Stimulated activated CD8-positive, alpha-beta memory T cell treated with anti-CD3 and anti-CD28 coated beads, Interleukin-7, amount 100 ng/mL, for 1 hour (primary cell): ENCODE measurements at places on chromosomes 3 and 15.

DNA sequence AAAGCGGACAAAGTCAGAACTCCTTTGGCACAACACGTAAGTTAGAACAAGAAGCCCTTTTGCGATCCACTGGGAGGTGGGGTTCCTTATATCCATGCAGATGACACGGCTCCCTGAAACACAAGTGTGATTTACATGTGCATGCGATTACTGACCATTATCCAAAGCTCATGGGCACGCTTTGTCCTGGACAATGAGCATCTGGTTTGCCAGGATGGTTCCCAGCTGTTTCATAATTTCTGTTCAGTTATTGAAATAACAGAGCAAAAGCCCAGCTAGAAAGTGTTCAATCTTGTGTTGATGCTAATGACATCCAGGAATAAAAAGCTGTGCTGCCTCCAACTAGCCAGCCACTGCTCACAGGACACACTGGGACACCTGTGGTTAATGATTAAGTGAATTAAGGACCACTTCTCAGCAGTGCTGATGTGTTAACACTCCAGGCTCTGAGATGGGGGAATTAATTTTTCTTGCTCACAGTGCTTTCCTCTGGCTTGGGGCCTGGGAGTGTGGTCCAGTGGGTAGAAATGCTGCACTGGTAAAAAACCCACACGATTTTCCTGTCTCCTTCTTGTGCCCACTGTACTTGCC lies 123.1 kb upstream of the SLC2A2 start:
- no peak for DNase-seq

DNA sequence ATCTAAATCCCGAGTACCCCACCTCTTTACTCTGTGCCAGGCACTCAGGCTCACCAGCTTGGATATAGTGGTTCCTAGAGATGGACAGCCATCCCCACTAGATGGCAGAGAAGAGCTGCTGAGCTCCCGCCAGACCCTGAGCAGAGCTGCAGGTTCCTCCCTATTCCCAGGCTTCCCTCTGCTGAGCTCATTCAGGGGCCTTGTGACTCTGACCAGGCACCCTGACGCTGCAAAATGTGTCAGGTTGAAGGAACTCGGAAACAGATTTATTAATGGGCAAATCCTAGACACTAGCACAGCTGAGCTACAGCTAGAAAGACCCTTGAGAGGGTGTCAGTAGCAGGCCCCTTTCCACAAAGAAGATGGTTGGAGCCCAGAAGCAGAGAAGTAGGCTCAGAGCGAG lies 38.2 kb upstream of the RHO start:
- peak; percentile 20 for DNase-seq

GRCh38 chr3:8445861-8446260 lies 55.8 kb upstream of the LMCD1 start:
- DNase-seq: no peak

GRCh38 chr15:82536409-82537350 lies 3.6 kb downstream of the RPS17 start:
- no peak for DNase-seq

DNA sequence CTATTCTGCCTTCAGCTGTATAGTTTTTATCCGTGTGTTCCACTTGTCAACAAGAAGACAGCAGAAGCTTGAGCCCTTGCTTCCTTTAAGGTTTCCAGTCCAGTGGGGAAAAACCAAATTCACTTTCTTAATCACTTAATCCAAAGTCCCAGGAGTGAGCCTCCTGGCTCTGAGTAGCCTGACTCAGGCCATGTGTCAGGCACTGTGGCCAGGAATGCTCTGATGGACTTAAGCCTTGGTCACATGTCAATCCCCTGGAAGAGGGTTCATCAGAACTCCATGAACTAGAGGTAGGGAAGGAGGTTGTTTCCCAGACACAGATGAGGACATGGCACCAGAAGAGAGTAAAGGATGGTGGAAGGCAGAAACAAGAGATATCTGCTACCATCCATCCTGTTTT lies 8.8 kb downstream of the VIPR1 start:
- DNase-seq: no peak

GRCh38 chr3:172749230-172749965 lies 1.1 kb upstream of the ECT2 start:
- no peak for DNase-seq

DNA sequence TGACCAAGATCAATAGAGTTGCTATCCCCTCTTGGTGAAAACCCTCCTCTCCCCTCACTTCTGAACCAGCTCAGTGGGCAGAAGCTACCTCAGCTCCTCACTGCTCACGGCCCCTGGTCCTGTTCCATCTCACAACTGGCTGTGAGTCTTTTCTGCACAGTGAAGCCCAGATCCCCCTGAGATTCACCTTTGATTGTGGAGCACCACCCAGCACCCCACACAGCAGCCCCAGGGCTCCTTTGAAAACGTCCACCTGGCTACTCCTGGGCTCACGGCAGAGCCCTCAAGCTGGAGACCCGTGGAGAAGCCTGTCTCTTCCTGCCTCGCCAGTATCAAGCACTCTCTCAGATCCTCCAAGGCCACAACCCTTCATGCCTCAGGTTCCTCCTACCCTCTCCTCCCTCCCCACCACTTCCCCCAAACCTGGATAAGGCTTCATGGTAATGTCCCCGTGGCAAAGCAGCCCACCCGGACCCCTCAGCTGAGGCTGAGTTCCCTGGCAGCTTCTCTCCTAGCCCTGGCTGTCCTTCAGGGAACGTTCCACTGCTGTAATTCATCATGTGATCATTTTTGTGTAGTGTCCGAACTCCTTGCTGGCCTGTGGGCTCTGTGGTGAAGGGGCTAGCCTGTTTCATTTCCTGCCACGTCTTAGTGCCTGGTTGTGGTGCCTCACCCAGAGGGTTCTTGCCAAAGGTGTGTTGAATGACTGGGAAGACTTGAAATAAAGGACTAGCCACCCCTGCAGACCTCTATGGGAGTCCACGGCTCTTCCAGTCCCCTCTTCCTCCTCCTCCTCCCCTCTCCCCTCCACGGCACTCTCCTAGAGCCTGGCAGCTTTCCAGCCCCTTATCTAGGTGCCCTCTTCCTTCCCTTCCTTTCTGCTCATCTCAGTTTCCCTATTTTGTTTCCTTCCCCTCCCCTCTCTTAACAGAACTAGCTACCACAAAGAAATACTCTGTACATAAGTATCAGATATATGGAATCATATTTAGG lies 44.5 kb downstream of the KY start:
- DNase-seq: no peak

DNA sequence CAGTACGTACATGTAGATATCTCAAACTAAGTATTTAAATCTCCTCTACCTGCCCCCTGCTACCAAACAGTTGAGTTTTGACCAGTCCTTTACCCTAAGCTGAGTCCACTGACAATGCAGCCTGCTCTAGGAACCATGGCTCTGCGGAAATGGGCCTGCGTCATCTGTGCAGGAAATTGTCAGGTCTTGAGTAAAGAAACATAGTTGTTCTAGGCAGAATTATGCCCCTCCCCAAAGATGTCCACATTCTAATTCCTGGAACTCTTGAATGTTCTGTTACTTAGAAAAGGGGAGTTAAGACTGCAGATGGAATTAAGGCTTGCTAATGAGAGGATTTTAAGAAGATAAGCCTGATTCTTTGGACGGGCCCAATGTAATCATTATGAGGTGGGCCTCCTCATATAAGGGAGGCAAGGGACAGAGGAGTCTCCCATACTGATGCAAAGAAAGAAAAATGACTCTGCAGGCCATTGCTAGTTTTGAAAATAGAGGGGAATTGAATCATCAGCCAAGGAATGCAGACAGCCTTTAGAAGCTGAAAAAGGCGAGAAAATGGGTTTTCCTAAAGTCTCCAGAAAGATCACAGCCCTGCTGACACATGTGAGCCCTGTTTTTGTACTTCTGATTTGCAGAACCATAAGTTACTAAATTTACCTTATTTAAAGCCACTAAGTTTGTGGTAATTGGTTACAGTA lies 5.5 kb upstream of the VGLL3 start:
- DNase-seq: no peak

DNA sequence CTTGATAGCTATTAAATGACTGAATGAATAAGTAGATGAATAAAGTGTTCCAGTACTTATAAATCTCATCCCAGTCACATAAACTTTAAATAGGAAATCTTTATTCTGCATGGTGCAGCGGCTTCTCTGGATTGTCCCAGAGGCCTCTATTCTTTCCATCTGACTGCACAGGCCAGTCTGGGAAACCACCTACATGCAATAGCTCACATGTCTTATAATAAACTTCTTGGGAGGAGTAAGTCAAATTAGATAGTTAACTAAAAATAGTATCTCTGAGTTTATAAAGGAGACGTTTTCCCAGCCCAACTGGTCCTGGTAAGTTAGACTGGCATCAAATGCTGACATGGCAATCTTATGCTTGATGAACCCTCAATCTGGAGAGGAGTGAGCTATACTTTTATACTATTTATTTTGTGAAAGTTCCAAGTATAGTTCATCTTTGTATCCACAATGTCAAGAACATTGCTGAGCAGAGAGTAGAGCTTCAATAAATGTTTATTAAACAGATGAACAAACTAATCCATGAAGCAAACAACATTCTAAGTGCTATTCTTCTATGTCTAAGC lies 417.6 kb downstream of the TIGIT start:
- DNase-seq: no peak

- no peak for DNase-seq
Measured at GRCh38 chr3:134905647-134905935, 110.5 kb downstream of the EPHB1 start.

DNA sequence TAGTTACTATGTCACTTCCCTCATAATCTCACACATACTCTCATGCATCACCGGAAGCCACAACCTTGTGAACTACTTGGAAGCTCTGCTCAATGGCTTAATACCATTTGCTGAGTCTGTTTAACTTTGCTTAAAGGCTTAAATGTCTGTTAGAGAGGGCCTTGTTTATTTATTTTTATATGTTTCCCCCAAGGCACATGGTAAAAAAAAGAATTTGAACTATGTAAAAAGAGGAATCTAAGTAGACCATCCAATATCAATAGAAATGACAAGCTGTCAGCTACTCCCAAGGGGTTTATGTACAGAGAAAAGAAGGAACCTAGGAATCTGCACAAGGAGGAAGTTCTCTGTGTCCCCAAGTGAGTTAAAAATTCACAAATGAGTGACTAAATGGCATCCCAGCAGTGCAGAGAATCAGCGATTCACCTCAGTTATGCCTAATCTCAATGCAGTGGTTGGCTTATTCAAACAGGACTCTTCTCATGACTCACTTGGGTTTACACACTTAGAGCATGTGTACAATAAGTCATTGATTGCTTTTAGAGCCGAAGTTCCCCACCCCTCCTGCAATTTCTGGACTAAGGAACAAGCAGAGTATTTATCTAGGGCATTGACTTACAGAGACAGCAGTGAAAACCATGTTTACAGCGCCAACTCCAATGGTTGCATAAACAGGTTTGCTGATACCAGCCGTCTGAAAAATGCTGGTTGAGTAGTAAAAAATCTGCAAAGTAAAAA lies 24.4 kb downstream of the SLC2A2 start:
- no peak for DNase-seq

- no peak for DNase-seq
Measured at GRCh38 chr3:186021673-186022362, 84.0 kb upstream of the TRA2B start.

DNA sequence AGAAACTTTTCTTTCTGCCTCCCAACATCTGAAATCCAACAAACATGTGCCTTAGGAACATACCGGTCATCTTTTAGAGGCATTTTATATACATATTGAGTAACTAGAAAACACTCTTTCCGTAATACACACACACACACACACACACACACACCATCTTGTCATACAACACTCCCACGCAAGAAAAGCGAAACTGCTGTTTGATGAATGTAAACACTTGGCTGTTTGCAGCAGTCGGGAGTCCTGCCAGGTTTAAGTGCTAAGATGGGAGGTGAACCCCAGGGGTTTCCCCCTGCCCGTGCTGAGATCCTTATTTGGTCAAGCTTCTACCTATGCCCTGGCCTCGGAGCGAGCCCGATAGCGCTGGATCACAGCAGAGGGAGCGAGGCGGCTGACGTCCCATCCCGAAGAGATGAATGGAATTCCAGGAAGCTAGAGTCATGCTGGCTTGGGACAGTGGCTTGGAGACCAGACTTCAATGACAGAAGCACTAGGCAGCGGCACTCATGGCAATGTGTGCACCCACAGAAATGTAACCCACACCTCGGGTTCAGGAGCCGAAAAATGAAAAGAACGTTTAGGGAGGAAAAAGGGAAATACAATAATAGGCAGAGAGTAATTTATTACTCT lies 1.3 kb upstream of the THBS1 start:
- DNase-seq: no peak

DNA sequence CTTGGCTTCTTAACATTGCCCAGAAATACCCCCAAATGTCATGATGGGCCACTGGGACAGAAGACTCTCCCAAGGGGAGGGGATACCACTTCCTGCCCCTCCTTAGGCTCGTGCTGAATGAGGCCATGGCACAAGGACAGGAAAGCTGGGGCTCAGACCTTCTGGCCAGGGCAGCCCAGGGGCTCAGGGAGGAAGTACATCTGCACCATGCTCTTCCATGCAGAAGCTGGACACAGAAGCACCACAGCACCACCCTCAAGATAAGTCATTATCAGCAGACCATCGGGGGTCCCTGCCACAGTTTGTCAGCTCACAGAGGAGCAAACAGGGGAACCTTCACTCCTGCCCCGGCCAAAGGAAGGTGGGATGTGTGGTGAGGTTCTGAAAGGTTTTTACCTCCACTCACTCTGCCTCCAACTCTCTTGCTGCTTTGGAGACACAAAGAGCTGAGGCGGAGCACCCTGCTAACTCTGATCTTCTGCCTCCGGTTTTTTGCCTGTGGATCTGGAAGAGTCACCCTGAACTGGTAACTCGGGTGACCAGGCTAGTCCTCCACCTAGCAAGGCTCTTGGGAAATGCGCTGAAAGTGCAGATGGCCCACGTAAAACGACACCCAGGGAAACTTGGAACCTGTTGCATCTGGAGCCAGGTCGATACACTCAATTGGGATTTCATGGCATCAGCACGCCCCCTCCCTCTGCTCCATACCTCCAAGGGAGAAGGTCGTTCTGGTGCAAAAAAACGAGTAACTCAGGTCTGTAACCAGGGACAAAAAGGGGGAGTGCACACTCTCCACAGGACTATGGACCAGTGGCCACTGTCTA lies 8.3 kb downstream of the BMF start:
- no peak for DNase-seq

DNA sequence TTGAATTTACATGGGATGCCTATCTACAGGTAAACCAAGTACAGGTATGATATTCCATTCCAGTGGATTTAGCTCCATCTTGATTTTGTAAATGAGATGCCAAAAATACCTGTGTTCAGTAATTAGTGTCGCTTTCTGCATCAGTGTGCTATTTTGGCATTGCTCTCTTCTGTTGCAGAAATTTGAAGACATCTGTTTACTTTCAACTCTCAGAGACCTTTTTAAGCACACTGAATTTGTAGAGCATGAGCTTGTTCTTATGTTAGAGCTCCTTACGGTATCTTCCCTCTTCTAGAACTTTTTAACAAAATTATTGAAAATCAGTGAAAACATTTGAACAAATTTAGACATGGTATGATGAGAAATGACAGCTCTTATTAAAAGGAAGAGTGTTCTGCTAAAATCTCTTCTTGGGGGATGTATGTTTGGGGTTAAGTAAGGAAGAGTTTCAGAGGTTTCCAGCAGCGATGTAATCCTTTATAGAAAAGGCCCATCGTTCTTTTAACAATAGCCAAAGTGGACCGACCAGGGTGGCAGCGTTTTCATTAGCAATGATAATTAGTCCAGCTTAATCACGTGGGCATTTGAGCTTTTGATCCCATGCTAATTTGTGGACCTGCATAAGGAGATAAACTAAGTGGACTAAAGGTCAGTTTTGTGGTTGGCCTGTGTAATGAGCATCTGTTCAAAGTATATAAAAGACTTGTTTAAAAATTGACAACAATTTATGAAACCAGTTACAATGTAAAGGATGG lies 385.4 kb downstream of the PTPRG start:
- no peak for DNase-seq

- no peak for DNase-seq
Measured at GRCh38 chr3:161208931-161209330, 12.2 kb upstream of the NMD3 start.

- DNase-seq: no peak
Measured at GRCh38 chr15:35723120-35723847, 177.3 kb upstream of the DPH6 start.
